ENCODE measurements at places on chromosomes 16 and 17.
A peak's percentile ranks its signal among the peaks of the same experiment; 100 is the strongest.

- no peak for DNase-seq
Measured at GRCh38 chr16:3070608-3071111, 5.2 kb downstream of the IL32 start.

DNA sequence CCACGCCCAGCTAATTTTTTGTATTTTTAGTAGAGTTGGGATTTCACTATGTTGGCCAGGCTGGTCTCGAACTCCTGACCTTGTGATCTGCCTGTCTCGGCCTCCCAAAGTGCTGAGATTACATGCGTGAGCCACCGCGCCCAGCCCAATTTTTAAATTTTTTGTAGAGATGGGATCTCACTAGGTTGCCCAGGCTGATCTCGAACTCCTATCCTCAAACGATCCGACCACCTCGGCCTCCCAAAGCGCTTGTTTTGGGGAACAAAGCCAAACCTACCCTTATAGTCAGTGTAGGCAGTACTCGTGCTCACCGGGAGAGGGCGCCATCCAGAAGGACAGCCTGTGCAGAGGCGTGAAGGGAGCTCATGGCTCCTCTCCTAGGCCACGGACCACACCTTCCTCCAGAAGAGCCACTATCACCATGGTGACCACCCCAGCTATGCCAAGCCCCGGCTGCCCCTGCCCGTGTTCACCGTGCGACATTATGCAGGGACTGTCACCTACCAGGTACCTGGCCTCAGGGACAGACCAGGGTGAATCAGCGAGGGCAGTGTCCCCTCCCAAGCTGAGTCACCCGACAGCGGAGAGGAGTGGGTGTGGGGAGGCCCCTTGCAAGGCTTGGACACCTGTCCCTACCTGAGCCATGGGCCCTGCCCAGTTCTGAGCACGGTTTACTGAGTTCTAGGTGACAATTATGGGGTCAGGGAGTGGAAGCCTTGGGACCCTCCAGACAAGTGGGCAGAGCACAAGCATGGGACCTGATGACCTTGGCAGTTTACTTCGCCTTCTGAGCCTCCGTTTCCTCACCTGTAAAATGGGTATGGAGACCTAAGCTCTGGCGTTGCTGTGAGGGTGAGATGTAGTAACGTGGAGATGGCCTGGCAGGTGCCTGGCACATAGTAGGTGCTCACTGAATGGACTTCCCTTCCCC lies 13.7 kb downstream of the MYO15B start:
- peak; percentile 38 for DNase-seq

DNA sequence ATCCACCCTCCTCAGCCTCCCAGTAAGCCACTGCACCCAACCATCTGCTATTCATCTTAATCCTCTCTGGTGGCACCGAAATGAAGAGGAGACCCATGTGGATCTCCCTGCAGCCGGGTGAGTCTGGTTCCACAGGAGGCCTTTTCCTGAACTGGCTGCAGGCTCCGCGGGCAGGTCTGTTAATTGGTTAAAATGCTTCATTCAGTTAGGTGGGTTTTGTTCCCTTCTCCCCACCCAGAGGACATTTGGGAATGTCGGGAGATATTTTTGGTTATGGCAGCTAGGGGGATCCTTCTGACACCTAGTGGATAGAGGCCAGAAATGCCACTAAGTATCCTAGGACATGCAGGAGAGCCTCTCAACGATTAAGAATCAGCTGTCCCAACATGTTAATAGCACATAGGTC lies 16.7 kb downstream of the C16orf54 start:
- no peak for DNase-seq

- no peak for DNase-seq
Measured at GRCh38 chr16:56927471-56927870, 4.5 kb upstream of the HERPUD1 start.

DNA sequence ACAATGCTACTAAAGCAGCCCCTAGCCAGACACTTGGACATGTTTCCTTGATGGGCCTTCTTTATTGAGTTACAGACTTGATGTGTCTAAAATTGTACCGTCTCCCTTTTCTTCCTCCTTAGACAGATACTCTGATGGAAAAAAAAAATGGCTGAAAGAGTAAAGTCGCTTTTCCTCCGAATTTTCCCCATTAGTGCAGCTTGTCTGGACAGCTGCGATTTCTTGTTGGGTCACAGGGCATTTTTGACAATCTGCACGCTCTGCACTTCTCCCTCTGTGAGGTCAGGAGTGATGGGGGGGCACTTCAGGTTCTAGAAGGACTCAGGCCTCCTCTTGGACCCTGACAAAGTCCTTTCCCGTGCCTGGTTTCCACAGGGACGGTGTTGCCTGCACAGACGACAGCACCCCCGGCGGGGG lies 968 bp upstream of the PRKAR1A start:
- no peak for DNase-seq

- no peak for DNase-seq
Measured at GRCh38 chr17:67139784-67140665, 95.7 kb downstream of the CACNG1 start.

DNA sequence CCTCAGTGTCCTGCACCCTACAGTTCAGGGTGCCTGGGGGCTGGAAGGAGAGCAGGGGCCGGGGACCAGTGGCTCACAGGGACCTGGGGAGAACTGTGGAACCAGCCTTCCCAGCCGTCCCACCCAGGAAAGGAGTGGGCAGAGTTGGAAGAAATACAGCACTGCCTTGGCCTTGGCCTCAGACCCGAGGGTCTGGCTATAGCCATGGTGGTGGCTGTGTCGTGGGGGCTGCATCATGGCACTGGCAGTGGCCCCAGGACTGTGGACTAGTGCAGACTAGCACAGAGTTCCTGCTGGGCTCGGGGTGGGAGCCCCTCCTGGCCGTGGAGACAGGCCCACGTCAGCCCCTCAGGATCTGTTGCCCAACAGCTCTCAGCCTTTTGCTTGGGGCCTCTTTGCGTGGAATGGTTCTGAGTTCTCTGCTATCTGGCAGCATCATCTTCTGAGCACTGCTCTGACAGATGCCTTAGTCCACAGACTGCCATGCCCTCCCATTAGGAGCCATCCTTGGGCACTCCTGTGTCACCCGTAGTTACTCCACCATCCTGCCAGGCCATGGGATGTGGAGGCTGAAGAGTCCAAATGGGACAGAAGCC lies 12.6 kb upstream of the DNASE1 start:
- DNase-seq = no peak

GRCh38 chr17:15453246-15453645 lies 14.2 kb downstream of the CDRT4 start:
- DNase-seq = no peak

DNA sequence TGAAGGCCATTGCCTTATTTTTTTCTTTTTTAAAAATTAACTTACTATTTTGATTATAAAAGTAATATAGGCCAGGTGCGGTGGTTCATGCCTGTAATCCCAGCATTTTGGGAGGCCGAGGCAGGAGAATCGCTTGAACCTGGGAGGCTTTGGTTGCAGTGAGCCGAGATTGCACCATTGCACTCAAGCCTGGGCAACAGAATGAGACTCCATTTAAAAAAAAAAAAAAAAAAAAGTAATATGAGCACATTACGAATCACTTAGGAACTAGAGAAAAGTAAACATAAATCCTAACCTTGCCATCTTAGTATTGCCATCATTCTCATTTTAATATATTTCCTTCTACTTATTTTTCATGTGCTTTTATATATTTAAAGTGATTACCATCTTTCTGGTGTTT lies 12.9 kb upstream of the TACO1 start:
- no peak for DNase-seq

GRCh38 chr16:11318817-11319216 lies 26.4 kb upstream of the RMI2 start:
- no peak for DNase-seq

GRCh38 chr17:80160536-80160935 lies 9.3 kb upstream of the CARD14 start:
- no peak for DNase-seq

DNA sequence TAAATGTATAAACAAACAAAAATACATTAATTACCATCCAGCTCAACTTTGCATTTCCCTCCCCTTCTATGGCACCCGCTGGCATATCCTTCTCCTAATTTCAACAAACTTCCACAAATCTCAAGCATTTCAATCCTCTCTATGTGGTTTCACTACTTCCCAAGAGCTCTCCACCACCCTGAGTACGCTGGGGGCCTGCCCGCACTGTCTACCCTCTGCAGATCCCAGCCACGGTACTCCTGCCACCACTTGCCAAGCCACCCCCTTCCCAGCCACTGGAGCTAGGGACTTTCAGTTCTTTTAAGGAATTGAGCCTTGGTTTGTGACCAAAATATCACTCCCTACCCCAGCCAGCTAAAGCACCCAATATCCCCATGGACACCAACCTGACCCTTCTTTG lies 1.9 kb downstream of the TK2 start:
- DNase-seq = no peak

DNA sequence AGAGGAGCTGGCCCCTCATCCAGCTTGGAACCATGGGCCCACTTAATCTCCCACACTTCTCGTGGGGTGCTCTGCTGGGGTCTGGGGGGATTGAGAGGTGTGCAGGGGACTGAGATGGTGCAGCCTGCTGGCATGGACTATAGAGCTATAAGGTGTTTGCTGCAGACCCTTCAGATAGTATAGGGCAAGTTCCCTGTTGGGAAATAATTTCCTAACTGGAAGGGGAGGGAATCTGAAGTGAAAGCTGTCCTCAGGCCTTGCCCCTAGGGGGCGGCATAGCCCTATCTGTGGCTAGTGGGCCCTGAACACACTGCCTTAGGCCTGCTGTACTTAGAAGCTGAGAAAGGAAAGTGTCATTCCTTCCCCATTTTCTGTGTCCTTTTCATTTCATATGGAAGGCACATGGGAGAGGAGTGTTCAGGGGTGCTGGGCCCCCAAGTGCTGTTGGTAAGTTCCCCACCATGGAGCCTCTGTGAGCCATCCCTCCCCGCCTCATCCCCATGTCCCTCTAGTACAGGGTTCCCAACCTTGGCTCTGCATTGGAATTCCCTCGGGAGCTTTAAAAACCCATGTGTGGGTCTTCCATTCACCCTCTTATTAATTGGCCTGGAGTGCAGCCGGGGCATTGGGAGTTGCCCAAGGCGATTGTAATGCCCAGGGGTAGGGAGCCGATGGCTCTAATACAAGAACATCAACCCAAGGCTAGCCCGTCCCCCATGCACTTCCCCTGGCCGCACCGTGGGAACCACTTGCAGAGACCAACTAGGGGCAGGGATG lies 19.7 kb downstream of the GOSR2 start:
- no peak for DNase-seq

DNA sequence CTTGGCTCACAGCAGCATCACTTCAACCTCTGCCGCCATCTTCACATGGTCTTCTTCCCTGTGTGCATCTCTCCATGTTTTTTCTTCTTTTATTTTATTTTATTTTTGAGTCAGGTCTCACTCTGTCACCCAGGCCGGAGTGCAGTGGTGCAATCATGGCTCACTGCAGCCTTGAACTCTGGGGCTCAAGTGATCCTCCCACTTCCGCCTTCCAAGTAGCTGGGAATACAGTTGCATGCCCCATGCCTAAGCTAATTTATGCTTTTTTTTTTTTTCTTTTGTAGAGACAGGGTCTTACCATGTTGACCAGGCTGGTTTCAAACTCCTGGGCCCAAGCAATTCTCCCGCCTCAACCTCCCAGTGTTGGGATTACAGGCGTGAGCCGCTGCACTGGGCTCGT lies 1.9 kb downstream of the NUDT7 start:
- no peak for DNase-seq

DNA sequence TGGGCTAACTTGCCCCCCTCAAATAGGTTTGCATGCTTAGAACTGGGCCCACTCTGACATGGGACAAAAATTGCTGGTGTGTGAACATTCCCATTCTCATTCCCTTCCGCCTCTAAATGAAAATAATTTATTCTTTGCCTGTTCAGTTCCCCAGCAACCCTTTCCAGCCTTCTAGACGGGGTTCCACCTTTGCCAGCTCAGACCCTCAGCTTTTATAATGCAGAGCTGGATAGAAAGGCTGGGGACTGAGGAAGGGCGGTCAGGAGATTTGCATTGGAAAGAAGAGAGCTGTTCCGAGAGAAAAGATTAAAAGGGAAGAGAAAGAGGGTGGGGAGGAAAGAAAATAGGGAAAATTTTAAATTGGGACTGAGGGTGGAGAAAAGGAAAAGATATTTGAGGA lies 151.1 kb upstream of the WSCD1 start:
- DNase-seq = no peak

DNA sequence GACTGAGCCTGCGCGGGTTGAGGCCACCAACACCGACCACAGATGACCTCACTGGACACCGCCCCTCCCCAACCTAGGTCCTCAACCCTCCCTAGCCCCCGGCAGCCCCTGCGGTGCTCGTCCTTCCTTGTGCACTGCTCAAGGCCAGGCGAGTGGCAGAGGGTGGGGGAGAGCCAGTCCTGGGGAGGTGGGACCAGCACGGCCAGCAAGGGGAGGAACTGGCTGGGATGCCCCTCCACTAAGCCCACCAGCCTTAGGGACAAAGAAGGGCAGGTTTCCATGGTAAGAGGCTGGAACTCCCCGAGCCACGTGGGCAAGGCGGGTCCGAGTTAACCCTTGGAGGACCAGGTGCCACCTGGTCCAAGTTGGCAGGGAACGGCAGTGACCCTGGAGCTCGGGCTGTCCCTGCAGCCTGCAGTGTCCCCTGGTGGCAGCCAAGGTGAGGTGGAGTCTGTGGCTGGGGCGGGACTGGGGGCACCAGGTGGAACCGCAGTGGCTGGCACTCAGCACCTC lies 9.2 kb downstream of the FSCN2 start:
- DNase-seq = peak; percentile 16
